ENCODE measurements at places on chromosomes 11 and 22. TPM values are rescaled to one million over a fixed set of nuclear protein-coding genes. Genes with fewer than 3 reads are reported as not detected.

DNA sequence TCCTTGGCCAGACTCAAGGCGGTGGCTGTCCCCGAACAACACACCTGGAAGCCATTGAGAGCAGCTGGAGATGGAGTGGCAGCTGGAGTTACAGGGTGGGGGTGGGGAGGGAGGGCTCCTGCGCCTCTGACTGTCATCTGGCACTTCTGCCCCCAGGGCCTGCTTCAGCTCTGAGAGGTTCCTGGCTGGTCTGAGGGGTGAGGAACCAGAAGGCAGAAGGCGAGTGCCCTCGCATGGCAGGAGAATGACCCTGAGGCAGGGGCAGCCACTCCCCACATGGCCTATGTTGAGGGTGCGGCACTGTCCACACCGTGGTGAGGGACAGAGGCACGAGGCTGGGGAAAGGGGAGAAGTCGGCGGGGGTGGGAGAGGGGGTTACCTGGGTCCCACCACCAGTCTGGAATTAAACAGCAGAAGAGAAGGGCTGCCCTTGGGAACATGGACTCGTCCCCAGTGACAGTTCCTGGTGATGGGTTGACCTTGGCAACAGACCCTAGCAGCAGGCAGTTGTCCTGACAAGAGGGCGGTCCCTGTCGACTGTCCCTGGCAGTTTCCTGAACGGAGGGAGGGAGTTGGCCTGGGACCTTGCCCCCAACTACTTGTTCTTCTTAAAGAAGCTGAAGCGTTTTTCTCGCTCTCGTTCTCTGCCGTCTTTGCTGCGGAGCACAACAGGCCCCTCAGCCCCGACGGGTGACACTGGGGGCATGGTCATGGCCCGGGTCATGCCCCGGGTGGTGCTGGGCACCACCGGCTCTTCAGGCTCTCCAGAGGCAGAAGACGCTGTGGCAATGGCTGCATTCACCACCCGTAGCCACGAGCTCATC lies 7.8 kb upstream of the RBM4B start:
- DNase-seq: no peak

DNA sequence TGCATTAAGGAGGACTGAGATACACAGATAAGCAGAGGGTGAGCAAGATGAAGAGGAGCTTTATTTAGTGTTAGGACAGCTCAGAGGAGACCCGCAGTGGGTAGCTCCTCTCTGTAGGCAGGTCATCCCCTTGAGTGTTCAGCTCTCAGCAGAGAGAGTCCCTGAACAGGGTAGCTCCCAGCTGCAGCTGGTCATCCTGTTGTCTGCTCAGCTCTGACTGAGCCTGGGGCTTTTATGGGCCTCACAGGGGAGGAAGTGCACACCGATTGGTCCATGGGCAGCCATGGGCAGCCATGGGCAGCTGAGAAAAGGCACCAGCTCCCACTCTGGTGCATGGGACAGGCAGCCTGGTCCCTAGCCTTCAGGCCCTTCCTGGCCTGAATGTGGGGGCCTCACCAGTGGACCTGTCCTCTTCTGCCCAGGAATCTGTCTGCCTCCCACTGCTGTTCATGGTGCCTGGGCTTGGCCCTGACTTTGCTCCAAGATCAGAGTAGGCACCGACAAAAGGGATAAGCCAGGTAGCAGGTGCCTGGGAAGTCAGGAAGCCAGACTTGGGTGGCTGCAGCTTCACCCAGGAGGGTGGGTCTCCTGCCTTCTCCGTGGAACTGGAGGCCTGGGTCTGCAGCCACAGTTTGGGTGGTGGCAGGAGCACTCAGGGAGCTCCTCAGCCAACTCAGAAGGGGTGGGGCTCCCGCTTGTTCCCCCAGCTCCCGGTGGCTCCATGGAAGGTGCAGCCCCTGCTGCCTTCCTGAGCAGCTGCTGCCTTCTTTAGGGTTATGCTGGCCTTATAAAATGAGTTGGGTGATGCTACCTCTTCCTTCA lies 54.7 kb downstream of the MYEOV start:
- DNase-seq: no peak

DNA sequence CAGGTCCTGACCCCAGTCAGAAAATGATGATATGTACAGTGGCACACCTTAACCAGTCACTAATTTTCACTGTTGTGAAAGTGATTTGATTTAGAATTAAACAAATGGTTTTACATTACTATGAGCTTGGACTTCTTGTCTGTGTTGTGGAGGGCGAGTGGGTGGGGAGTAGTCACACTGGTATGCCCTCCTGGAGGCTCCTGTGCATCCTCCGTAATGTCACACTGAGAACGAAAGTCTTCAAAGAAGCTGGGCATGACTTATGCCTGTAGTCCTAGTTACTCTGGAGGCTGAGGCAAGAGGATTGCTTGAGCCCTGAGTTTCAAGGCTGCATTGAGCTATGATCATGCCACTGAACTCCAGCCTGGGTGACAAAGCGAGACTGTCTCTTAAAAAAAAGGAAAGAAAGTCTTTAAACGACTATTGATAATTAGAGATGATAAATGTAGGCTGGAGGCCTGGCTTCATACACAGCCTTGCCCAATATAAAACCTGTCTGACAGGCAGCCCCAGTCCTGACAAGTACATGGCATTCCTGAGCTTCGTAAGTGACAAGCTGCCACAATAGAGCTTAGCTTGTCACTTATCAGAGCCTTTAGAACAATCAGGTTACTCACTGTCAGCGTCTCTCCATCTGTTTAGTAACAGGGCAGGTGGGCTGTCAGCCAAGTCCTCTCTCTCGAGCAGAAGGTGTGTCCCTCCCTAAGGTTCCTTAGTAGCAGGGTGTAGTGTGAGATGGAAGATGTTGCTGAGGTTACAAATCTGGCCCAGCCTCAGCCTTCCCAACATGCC lies 5.0 kb upstream of the LIMK2 start:
- DNase-seq: no peak

GRCh38 chr11:32602657-32603415 lies 19.2 kb downstream of the EIF3M start:
- DNase-seq: no peak

The MICAL3 gene
- polyA plus RNA-seq: 1.3 TPM

The LIPT2 gene
- polyA plus RNA-seq: 19.7 TPM
